Naive thymus-derived CD4-positive, alpha-beta T cell (primary cell): ENCODE measurements at places on chromosomes 6 and 20.

DNA sequence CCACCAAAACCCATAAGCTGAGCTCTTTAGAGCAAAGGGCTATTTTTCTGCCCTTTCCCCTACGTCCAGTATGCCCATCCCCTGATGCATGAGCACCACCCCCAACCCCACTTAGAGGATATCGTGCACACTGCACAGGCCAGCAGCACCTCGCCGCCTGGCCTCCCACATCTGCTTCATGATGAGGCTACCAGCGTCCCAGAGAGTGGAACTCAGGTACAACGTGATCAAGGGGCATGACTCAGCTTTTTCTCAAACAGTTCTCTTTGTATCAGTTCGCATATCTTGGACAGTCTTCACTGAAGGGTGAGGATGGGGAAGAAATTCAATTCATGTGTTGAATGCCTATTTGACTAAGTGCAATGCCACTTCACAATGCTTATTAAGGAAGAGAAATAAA is 81.9 kb upstream of the QKI start:
- no peak for DNase-seq

GRCh38 chr6:137402143-137402680 is 92.0 kb downstream of the OLIG3 start:
- DNase-seq: no peak

- no peak for DNase-seq
Observed at GRCh38 chr6:7452898-7453297, 63.3 kb downstream of the RIOK1 start.

DNA sequence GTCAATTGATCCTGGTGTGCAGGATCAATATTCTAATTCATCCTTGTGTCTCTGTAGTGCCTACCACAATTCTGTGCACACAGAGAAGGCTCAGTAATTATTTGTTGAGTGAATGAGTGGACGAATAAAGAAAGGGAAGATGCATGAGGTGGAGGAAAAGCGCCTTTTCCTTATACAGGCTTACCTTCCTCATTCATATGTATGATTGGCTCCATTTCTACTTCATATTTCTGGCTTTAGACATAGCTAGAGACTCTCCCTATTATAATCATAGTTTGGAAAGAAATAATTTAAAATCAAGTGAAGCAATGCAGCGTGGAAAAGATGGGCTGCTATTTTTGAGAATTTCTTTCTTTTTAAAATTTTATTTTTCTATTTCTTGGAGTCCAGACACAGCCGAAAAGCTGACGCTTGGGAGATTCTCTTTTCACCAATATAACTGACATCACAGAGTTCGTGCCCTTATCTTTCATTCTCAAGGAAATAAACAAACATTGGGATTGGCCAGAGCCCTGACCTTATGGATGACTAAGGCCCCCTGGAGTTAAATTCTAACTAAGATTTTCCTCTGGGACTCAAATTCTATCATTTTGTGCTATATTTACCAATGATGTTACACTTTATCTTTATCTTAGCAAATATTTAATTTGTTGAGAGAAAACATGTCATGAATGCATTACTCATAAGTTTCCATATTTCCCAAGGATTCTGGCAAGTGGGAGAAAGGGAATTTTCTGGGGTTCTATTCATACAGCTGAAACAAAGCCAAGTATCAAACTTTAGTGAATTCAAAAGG is 48.1 kb downstream of the PRL start:
- no peak for DNase-seq

- no peak for DNase-seq
Observed at GRCh38 chr6:30042476-30042875, 18.6 kb upstream of the POLR1H start.

- DNase-seq: no peak
Observed at GRCh38 chr6:36095497-36096391, 34.6 kb upstream of the MAPK13 start.

- no peak for DNase-seq
Observed at GRCh38 chr20:24453869-24454268, 15.6 kb upstream of the SYNDIG1 start.

DNA sequence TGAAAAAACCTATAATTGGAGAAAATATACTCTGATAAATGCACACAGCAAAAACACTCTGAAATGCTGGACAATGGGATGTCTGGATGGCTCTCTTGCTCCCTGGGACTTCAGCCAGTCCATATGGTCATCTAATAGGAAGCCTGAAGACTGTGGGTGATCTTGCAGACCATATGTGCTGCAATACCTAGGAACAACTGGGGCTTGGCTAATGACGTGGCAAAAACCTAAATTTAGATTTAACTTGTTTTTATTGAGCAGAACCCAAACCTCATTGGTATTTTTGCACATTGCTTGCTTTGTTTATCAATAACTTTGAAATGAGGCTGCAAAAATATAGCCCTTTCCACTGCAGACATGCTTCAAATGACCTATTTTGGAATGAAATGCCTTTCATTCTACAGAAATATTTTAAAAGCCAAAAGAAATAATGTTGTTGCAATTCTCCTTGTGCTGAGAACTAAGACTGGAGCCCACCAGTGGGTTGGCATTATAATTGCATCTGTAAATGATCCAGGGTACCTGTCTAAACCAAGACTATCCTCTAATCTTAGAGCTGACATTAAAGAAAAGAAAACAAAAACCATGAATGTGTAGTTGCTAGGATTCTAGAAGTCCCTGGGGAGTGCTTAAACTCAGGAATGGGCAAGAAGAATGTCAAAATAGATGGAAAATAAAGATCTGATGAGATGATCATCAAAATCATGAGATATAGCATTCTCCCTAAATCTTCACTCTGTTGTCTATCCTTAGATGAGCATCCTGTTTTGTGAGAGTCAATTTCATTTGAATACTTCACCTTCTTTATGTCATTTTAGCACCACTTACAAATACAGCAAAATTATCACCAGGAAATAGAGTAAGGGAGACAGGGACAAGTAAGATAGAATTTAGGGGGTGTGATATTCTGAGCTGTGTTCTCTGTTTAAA is 152.1 kb upstream of the RIMS1 start:
- DNase-seq: no peak

DNA sequence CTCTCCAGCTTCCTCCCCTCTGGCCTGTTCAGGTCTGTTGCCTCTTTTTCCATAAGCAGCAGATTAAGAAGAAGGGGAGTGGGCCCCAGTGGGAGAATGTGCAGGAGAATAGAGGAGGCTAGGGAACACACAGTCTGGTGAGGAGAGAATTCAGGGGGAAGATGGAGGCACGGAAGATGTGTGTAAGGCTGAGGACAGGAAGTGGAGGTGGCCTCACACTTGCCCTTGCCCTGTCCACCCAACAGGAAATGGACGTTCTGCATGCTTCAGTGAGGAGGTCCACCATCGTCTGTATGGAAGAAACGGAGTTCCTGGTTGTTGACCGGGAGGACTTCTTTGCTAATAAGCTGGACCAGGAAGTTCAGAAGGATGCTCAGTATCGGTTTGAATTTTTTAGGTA is 16.0 kb downstream of the CNBD2 start:
- no peak for DNase-seq

DNA sequence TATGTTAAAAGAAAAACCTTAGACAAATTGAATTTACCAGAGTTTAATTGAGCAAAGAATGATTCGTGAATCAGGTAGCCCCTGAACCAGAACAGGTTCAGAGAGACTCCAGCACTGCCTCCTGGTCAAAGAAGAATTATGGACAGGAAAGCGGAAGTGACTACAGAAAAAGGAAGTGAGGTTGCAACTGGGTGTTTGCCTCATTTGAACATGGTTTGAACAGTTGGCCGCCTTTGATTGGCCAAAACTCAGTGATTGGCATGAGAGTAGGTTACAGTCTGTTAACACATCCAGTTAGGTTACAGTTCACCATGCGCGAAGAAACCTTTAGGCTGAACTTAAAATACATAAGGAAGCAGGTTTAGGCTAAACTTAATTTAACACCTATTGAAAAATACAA is 248.8 kb downstream of the TFAP2A start:
- DNase-seq: no peak

DNA sequence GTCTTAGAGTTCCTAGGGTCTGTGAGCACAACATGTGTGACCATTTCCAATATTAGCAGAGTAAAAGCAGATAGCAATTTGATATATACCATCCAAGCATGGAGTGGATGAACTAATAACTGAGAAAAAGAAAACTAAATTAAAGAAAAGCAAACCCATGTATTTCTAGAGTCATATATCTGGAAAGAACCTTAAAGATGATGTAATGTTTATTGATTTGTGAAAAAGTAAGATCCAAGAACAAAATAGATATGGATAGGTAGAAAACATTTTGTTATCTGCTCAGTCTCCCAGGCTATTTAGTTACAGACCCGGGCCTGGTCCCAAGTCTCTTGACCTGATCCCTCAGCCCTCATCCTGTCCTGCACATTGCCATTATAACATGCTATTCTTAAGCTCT is 526.8 kb downstream of the EPM2A start:
- DNase-seq: no peak

GRCh38 chr20:53077373-53078205 is 105.4 kb downstream of the TSHZ2 start:
- DNase-seq: no peak

GRCh38 chr6:122760330-122760729 is 19.2 kb upstream of the FABP7 start:
- no peak for DNase-seq

DNA sequence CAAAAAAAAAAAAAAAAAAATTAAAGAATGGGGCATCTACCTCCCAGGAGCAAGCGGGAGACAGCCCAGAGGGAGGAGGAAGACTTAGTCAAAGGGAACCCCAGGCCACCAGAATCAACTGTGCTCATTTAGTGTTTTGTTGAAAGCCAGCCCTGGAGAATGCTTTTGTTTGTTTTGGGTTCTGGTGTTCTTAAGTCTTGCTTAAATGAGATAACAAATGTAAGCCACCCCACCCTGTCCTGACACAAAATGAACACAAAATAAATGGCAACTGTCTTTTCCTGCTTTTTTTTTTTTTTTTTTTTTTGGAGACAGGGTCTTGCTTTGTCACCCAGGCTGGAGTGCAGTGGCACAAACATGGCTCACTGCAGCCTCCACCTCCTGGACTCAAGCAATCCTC is 165.0 kb upstream of the JARID2 start:
- no peak for DNase-seq

DNA sequence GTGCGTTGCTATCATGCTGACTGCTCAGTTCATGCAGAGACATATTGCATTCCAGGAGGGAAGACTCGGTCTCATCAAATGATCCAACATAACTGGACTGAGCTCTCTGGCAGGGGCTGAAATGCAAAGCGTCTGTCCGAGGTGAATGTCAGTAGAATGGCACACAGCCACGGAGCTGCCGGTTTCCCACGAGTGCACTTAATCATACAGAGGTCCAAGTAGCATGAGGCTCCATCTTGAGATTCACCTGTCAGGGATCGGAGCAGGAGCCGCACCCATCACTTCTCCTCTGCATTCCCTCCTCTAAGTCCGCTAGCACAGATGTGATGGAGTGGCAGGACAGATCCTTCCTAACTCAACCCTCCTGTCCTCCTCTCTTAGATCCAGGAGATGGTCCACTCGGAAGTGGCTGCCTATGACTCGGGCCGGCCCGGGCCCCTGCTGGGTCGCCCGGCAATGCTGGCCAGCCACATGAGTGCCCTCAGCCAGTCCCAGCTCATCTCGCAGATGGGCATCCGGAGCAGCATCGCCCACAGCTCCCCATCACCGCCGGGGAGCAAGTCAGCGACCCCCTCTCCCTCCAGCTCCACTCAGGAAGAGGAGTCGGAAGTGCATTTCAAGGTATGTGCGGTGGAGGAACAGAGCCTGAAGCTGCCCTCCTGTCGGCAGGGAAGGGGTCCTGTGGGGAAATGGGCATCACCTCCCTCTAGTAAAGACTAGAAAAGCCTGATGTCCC is 135.9 kb downstream of the JPH2 start:
- no peak for DNase-seq

- DNase-seq: no peak
Observed at GRCh38 chr6:26493258-26493657, 6.8 kb upstream of the BTN1A1 start.

DNA sequence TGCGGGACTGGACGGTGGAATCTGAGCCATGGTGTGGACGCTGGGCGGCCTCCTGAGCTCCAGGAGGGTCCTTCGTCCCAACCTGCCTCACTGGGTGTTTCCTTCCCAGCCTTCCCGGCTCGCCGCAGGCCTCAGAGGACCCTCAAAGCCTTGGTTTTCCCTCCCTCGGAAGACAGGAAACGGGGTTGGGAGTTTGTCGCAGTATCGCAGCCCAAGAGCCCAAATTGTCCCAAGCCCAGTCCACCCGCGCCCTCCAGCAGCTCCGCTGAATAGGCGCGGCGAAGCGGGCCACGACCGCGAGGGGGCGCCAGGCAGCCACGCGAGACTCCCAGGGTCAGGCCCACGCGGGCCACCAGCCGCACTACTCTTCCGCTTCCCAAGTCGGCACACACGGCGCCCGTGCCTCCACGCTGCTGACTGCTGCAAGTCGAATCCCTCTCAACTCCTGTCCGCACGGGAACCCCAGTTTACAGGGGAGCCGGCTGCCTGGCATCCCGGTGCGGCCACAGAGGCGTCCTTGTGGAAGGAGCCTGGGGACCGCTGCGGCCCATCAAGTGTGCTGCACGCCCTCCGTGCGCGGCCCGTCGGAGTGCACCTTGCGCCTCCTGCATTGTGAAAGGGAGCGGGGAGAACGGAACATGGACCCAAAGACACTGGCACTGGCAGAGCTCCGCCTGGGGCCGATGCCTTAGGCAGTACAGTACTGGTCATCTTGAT is 40.4 kb upstream of the HMGA1 start:
- peak; percentile 79 for DNase-seq

DNA sequence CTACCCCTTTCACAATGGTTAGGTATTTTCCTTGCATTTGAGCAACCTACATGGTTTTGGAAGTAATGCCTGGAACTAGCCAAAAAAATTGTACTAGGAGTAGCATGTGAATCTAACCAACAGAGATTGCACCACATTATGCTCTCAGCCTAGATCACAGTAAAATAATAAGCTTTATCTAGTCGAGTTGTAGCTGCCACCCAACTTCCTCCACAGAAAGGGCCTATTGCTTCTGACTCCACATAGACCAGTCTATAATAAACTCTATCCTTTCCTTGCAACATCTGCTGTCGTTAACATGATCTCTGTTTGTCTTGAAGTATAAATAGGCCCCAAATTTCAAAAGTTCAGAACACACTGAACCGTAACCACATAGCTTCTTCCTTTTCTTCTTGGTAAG is 375.5 kb downstream of the PKHD1 start:
- no peak for DNase-seq

- DNase-seq: no peak
Observed at GRCh38 chr20:57713951-57714350, 4.1 kb upstream of the PMEPA1 start.

GRCh38 chr6:97059473-97059872 is 134.9 kb downstream of the KLHL32 start:
- peak; percentile 37 for DNase-seq

GRCh38 chr6:163491737-163492300 is 77.3 kb downstream of the QKI start:
- no peak for DNase-seq

GRCh38 chr20:23608251-23608846 is 2.6 kb upstream of the CST9 start:
- no peak for DNase-seq
